CD14-positive monocyte (primary cell): ENCODE measurements at places on chromosomes 4 and X.

DNA sequence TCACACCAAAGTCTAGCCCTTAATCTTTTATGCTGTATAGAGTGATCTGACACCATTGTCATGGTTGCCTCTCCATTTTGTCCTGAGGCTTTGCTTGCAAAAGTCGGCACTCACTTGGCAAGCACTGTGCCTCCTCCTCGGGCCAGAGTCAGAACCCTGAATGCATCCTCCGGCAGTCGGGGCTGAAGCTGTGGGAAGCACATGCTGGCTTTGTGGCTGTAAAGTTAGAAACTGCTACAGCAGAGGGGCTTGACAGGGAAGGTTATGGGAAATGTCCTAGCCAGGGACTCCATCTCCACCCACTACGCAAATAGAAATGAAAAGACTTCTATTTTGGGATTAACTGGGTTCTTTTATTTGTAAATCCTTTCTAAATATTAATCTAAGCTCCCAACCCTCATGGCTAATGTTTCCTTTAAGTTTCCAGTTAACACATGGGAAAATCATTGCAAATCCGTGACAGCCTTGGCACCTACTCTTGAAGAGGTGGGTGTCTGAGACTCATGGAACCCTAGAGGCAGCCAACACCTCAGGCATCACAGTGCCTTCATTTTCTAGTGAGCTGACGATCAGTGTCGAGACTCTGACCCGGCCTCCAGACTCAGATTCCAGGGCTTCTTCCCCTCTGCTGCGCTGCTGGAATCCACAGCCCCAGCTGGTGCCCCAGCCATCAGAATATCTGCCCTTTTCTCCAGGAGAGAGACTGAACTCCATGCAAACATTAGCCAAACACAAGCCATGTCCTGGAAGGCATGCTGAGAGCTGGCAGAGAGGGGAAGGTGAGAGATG is 7.9 kb upstream of the CLDN24 start:
- no peak for DNase-seq

DNA sequence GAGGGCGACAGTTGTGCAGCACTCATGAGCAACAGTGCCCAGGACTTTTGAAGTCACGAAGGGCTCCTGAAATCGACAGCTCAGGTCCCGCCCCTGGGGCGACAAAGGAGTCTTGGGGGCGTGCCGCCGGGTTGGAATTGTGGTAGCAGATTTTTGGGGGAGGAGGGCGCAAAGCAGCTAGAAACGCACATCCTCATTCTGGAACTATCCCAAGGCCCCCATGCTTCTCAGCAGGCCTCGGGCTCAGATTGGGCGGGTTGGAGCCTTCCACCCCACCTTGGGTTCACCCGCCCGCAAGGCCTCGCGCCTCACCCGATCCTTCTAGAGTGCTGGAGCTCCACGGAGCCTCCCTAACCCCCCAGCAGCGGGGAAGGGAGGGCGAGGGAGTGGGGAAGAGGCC is 85.5 kb downstream of the HPRT1 start:
- no peak for DNase-seq

- DNase-seq, result no peak
Measured at GRCh38 chrX:138664016-138664415, 47.5 kb downstream of the FGF13 start.

GRCh38 chr4:24850674-24851073 is 55.3 kb downstream of the SOD3 start:
- DNase-seq, result no peak

GRCh38 chr4:17013382-17014006 is 115.0 kb upstream of the LDB2 start:
- no peak for DNase-seq

DNA sequence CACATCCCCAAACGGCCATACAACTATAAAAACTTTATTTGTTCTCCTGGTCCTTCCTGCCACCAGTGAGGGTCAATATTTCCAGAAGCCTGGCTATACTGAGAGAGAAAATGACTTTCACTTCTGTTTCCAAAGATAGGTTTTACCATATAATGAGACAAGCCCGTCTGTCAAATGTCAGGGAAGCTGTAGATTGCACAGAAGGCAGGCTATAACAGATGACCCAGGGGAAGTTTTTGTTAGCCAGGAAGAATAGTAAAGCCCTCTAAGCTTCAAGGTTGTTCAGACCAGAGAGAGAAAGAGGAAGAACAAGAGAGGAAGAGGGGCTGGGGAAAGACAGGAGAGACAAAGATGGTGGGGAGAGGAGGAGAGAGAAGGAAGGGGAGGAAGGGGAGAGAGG is 217.5 kb downstream of the GBA3 start:
- DNase-seq, result no peak

GRCh38 chr4:100299046-100299840 is 109.0 kb upstream of the DDIT4L start:
- DNase-seq, result no peak

GRCh38 chrX:40474205-40474626 is 106.6 kb upstream of the ATP6AP2 start:
- no peak for DNase-seq
